Mesendoderm (in vitro differentiated cells): ENCODE measurements at places on chromosomes 5 and 9.

DNA sequence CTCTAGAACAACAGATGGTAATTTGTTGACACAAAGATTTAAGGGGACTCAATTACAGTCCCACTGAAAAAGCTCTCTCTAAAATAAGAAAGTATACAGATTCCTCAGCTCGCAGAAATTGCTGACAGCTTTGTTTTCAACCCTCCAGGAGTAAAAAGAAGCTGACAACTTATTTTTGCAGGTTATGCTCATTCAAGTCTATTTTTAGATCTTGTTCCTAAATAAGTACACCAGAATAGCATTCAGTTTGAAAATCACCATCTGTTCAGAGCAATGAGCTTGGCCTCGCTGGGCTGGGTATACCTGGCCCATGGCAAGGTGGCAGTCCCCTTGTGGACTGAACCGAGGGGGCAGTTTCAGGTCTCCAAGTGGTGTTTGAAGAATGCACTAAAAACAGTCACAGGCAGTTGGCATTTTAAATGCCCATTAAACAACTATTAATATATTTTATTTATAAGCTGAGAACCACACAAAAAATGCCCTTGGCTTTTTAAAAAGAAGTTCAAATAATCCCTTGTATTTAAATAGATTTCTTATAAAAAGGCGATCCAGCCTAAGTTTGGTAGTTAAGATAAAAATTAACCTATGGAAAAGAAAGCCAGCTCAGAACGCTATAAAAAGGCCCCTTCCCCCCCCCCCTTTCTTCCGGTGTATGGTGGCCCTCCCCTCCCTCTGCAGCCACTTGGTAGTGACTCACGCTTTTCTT is 169.2 kb downstream of the AUH start:
- no peak for DNase-seq
- H3K4me1 ChIP-seq: no peaks in the 10 kb centered on the region
- H3K27ac ChIP-seq: no peak overlapping the region
- H3K4me3 ChIP-seq: no peak overlapping the region

- H3K27ac ChIP-seq: no peak overlapping the region
- no peaks in the 10 kb centered on the region for H3K27me3 ChIP-seq
- no peaks in the 10 kb centered on the region for H3K4me1 ChIP-seq
Observed at GRCh38 chr5:87182649-87183048, 85.0 kb upstream of the RASA1 start.

GRCh38 chr9:89797255-89797654 is 192.4 kb downstream of the GADD45G start:
- no peak overlapping the region for H3K4me3 ChIP-seq
- no peaks in the 10 kb centered on the region for H3K27me3 ChIP-seq
- H3K4me1 ChIP-seq: no peaks in the 10 kb centered on the region
- DNase-seq: no peak
- no peak overlapping the region for H3K27ac ChIP-seq
- no peaks in the 10 kb centered on the region for H3K36me3 ChIP-seq

DNA sequence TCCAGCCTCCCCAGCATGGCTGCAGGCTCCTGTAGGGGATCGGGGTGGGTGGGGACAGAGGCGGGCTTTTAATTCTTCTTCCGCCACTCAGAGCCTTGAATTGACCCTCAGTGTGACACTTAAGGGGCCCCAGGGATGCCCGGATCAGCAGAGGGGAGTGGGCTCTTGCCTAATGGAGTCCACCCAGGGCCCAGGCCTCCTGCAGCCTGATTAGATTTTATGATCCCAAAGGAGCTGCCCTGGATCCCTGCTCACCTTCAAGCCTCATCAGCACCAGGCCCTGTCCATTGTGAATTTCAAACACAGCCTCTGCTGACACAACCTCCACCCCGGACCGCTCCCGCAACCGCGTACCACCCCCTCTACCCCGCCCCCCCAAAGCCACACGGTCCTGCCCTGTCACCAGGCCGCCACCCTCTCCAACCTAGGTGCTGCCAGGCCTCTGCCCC is 214.1 kb upstream of the IER5L start:
- H3K27me3 ChIP-seq: no peaks in the 10 kb centered on the region
- no peak overlapping the region for H3K4me3 ChIP-seq
- no peaks in the 10 kb centered on the region for H3K36me3 ChIP-seq
- no peak overlapping the region for H3K27ac ChIP-seq

GRCh38 chr5:100667161-100667630 is 132.0 kb downstream of the FAM174A start:
- no peaks in the 10 kb centered on the region for H3K27me3 ChIP-seq
- no peaks in the 10 kb centered on the region for H3K36me3 ChIP-seq
- no peaks in the 10 kb centered on the region for H3K4me1 ChIP-seq
- H3K27ac ChIP-seq: no peak overlapping the region

- peak; percentile 90 for DNase-seq
- no peak overlapping the region for H3K27ac ChIP-seq
- no peaks in the 10 kb centered on the region for H3K27me3 ChIP-seq
- no peak overlapping the region for H3K4me3 ChIP-seq
- H3K36me3 ChIP-seq: no peaks in the 10 kb centered on the region
Observed at GRCh38 chr5:162209005-162209605, 141.5 kb downstream of the GABRG2 start.

- no peaks in the 10 kb centered on the region for H3K4me1 ChIP-seq
- no peak for DNase-seq
- H3K4me3 ChIP-seq: no peak overlapping the region
- no peaks in the 10 kb centered on the region for H3K36me3 ChIP-seq
Observed at GRCh38 chr5:114407783-114408182, 45.9 kb downstream of the KCNN2 start.

GRCh38 chr9:127154390-127155191 is 32.2 kb upstream of the ANGPTL2 start:
- no peaks in the 10 kb centered on the region for H3K27me3 ChIP-seq
- no peak overlapping the region for H3K27ac ChIP-seq
- no peak for DNase-seq
- H3K36me3 ChIP-seq: no peaks in the 10 kb centered on the region

GRCh38 chr9:82021198-82021597 is 32.6 kb downstream of the SPATA31D1 start:
- H3K27me3 ChIP-seq: no peaks in the 10 kb centered on the region
- H3K4me1 ChIP-seq: no peaks in the 10 kb centered on the region
- peak; percentile 12 for DNase-seq
- no peak overlapping the region for H3K4me3 ChIP-seq
- no peak overlapping the region for H3K27ac ChIP-seq

- H3K27ac ChIP-seq: no peak overlapping the region
- no peak overlapping the region for H3K4me3 ChIP-seq
- DNase-seq: peak; percentile 89
- H3K36me3 ChIP-seq: no peaks in the 10 kb centered on the region
- H3K27me3 ChIP-seq: no peaks in the 10 kb centered on the region
Observed at GRCh38 chr5:34486160-34486848, 169.8 kb upstream of the RAI14 start.

DNA sequence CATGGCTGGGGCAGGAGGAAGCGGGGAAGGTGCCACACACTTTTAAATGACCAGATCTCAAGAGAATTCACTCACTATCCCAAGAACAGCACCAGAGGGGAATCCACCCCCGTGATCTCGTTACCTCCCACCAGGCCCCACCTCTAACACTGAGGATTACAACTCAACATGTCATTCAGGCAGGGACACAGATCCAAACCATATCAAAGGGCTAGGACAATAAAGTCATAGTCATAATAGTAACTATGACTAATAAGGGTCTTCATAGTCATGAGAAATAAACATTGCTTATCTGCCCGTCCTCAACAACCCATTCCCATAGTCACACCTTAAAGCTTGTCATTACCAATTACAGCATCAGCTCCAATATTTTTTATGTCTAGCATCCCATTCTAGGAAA is 65.3 kb upstream of the SMC2 start:
- H3K4me1 ChIP-seq: no peaks in the 10 kb centered on the region
- H3K4me3 ChIP-seq: no peak overlapping the region
- H3K27ac ChIP-seq: no peak overlapping the region
- H3K27me3 ChIP-seq: no peaks in the 10 kb centered on the region
- no peak for DNase-seq
- H3K36me3 ChIP-seq: no peaks in the 10 kb centered on the region

GRCh38 chr9:109198736-109199382 is 31.8 kb upstream of the FRRS1L start:
- H3K4me3 ChIP-seq: no peak overlapping the region
- no peak overlapping the region for H3K27ac ChIP-seq
- no peaks in the 10 kb centered on the region for H3K27me3 ChIP-seq
- no peaks in the 10 kb centered on the region for H3K36me3 ChIP-seq
- no peaks in the 10 kb centered on the region for H3K4me1 ChIP-seq

- no peak overlapping the region for H3K27ac ChIP-seq
- no peaks in the 10 kb centered on the region for H3K36me3 ChIP-seq
- no peak for DNase-seq
- no peak overlapping the region for H3K4me3 ChIP-seq
Observed at GRCh38 chr9:137989156-137989555, 111.6 kb downstream of the CACNA1B start.

GRCh38 chr5:62042007-62042406 is 264.0 kb upstream of the KIF2A start:
- H3K27me3 ChIP-seq: peaks cover 2% of the 10 kb centered on the region
- no peak overlapping the region for H3K4me3 ChIP-seq
- no peaks in the 10 kb centered on the region for H3K36me3 ChIP-seq
- no peak for DNase-seq

- no peaks in the 10 kb centered on the region for H3K4me1 ChIP-seq
- no peak overlapping the region for H3K27ac ChIP-seq
- H3K36me3 ChIP-seq: no peaks in the 10 kb centered on the region
- H3K27me3 ChIP-seq: no peaks in the 10 kb centered on the region
- no peak for DNase-seq
- no peak overlapping the region for H3K4me3 ChIP-seq
Observed at GRCh38 chr9:35651956-35652828, 1.5 kb upstream of the SIT1 start.

DNA sequence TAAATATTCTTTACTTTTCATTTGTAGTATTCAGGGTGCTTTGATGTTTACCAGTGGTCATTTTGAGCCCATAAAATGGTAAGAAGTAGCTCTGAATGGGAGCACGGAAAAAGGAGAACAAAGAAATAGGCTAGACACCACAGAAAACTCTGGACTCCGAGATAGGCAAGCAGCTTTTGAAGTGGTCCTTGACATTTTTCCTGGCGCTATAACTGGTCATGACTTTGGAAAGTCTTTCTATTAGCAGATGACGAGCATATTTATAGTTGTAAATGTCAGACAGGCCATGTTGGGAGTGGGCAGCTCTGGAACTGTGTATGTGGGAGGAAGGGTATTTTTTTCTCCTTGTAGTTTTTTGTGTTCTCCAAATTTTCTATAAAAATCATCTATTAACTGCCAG is 126.1 kb upstream of the POC5 start:
- no peak overlapping the region for H3K4me3 ChIP-seq
- no peak for DNase-seq
- no peaks in the 10 kb centered on the region for H3K36me3 ChIP-seq
- no peaks in the 10 kb centered on the region for H3K27me3 ChIP-seq
- H3K27ac ChIP-seq: no peak overlapping the region

GRCh38 chr9:92984976-92985375 is 37.7 kb downstream of the FGD3 start:
- H3K27me3 ChIP-seq: no peaks in the 10 kb centered on the region
- H3K36me3 ChIP-seq: no peaks in the 10 kb centered on the region
- no peaks in the 10 kb centered on the region for H3K4me1 ChIP-seq
- H3K27ac ChIP-seq: no peak overlapping the region
- no peak overlapping the region for H3K4me3 ChIP-seq
- no peak for DNase-seq

DNA sequence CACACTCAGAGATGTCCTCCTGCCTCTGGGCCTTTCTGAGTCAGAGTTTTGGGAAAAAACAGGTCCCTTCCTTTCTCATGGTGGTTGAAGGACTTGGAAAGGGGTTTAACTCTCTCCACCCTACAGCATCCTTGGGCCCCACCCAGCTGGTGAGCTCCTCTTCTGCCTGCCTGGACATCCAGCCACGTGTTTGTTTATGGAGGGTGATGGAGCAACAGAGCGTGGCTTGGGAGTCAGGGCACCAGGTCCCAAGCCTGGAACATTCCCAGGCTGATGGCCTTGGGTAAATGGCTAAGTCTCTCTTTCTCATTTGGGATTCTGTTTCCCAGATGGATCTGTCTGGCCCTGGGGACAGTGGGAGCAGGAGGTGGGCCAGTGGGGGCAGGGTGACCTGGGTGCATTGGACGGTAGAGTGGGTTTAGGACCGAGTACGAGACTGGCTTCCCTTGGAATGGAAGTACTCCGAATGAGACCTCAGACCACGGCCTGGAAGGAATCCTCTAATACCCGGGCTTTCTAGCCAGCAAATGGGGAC is 141.1 kb upstream of the IRX2 start:
- no peak for DNase-seq
- no peak overlapping the region for H3K27ac ChIP-seq
- H3K4me1 ChIP-seq: no peaks in the 10 kb centered on the region
- no peaks in the 10 kb centered on the region for H3K27me3 ChIP-seq
- H3K36me3 ChIP-seq: no peaks in the 10 kb centered on the region

DNA sequence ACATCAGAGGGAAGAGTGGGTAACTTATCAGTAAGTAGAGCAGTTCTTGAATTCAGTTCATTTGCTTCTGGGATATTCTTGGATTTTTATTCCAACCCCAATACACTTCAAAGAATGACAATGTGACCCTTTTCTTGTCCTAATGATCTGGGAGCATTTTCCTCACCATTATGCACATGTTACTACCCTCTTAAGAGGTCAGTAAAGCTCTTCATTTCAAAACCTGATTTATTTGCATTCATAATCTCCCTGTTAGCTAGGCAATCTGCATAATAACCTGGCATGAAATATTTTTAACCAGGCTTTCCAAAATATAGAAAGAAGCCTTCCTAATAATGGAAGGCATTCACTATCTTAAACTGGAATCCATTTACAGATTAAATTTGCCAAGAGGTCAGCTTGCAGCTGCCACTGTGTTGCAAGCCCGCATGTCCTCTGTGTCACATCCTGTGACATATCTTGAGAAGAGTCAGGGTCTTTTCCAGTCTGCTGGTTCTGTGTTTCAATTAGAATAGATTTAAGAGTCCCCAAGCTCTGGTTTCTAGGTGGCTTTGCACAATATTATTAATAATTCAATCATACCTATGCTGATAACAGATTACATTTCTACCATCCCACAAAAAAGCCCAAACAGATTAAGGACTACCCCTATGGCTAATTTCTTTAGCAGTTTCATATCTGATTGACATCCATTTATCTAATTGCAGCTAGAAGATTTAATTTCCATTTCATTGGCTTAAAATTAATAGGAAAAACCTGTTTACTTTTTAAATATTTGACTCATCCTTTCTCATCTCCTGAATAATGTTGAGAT is 30.9 kb upstream of the PPP2R2B start:
- H3K27ac ChIP-seq: no peak overlapping the region
- no peaks in the 10 kb centered on the region for H3K36me3 ChIP-seq
- H3K27me3 ChIP-seq: no peaks in the 10 kb centered on the region
- no peak overlapping the region for H3K4me3 ChIP-seq
